Non-pigmented ciliary epithelial cell (primary cell): ENCODE measurements at places on chromosomes 5 and 9.

- no peak for DNase-seq
Measured at GRCh38 chr5:20158006-20158405, 170.0 kb upstream of the CDH18 start.

- DNase-seq = no peak
Measured at GRCh38 chr5:137782984-137783536, 28.9 kb upstream of the HNRNPA0 start.

GRCh38 chr5:39448506-39449128 is 23.8 kb upstream of the DAB2 start:
- no peak for DNase-seq

- no peak for DNase-seq
Measured at GRCh38 chr5:58108511-58108910, 351.4 kb downstream of the PLK2 start.

- no peak for DNase-seq
Measured at GRCh38 chr5:963673-964531, 44.7 kb upstream of the NKD2 start.

DNA sequence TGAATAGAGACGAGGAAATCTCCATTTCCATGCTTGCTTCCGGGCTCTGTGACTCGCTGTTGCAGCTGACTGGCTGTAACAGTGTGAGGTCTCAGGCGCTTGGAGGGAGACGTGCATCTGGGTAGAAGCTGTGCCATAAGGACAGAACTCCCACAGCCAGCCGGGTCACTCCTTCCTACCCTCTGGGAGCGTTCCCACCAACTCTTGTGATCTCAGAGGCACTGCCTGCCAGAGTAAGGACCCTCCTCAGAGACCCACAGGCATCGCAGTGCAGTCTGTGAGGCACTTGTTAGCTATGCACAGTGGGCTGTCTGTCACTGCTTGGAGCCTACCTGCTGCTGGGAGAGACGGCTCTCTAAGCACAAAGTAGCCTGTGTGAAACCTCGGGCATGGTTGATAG is 203.4 kb upstream of the SEMA6A start:
- DNase-seq = no peak

GRCh38 chr5:110853267-110853666 is 114.5 kb downstream of the SLC25A46 start:
- no peak for DNase-seq

DNA sequence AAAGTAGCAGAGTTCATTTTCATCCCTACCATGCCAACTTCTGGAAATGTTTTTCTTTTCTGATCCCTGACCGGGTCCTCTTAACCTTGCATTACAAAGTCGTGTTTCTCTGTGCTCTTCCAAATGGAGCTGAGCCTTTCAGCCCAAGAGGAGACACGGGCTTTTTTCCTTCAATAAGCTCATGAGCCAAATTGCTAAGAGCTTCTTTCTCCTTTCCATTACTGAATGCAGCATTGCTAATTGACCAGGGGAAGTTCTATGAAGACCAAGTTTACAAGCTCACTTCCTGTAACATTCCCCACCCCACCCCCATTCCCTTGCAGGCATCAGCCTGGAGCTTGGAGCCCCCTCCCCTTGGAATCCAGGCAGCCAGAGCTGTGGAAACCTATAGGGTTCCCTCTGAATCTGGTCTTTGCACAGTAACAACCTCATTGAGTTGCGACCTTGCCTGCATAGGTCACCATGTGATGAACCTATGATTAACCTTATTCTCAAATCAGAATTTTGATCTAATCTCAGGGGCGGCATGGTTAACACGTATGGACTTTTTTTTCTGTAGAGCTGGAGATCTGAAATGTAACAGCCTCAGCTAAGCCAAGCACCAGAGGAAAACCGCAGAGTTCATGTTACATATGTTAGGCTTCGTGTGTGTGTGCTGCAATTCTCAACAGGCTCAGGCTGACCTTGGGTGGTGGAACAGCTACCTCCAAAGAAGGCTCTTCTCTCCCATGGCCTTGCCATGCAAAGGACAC is 395.7 kb upstream of the ZNF462 start:
- no peak for DNase-seq

DNA sequence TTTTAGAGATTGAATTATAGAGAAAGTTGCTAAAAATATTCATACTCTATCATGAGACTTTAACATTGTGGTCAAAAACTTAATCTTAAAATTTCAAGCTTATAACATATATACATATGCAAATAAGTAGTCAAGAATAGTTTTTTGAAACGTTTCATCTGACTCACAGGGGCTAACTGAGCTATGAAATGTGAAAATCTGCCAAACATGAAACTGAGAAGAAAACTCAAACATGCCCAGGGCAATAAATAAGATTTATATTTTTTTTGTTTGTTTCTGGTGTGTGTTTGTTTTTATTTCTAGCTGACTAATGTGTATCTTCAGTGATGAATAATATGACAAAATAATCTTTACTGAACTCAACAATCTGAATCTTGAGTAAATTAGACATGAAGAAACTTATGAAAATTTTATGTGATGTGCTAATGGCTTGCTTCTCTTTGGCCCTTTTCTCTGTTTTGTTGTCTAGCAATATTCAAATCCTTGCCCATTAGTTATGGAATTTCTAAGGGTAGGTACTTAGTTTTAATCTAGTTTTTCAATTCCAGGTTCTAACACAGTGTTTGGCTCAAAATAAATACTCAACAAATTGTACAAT is 99.9 kb downstream of the FAM174A start:
- DNase-seq = no peak

- DNase-seq = no peak
Measured at GRCh38 chr9:109166771-109167601, at the start of gene FRRS1L. TSS of gene FRRS1L (minus strand) at chr9:109167249. CDS start at chr9:109167138, 111 bp downstream.

- DNase-seq = peak; percentile 66
Measured at GRCh38 chr9:95157481-95158151, 159.9 kb downstream of the FANCC start.

DNA sequence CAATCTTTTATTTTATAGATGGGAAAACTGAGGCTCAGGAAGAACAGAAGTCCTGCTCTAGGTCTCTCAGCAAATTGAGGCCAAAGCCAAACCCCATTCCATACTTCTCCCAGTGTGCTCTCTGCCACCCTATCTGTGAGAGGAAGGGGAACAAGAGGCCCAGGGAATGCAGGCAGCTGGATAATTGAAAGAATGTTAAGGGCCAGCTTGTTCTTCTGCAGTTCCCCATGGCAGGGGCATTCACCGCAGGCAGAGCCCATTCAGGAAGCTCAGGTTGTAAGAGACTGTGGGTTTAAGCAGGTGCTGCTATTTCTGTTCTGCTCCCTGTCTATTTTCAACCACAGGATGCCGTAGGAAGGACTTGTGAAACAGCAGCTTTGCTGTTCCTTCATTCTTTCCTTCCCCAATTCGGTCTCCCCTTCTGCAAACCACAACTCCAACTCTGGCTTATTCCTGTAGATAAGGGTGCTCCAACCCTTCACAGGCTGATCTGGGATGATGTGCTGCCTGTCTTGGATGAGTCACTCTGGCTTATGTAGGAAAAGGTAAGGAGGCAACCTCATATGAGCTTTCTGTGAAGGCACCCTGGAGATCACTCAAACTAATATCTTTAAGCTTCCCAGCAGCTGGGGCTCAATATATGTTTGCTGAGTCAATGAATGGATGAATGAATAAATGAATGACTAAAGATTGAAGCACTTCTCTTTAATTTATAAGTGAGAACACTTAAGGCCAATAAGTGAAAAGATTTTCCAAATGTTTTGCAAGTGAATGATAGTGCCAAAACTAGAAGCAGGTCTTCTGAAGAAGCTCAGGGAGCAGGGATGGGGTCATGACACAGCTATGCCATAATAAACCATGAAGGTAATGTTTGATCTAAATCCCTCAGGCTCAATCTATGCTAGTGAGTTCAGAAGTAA is 377.6 kb downstream of the BRINP1 start:
- no peak for DNase-seq

GRCh38 chr5:109399092-109399759 is 10.5 kb downstream of the PJA2 start:
- no peak for DNase-seq

GRCh38 chr9:5388026-5388819 is 48.5 kb upstream of the RLN1 start:
- DNase-seq = no peak

GRCh38 chr9:78269784-78270183 is 27.1 kb upstream of the PSAT1 start:
- DNase-seq = no peak

- no peak for DNase-seq
Measured at GRCh38 chr9:108919517-108919916, 14.4 kb downstream of the ELP1 start.

DNA sequence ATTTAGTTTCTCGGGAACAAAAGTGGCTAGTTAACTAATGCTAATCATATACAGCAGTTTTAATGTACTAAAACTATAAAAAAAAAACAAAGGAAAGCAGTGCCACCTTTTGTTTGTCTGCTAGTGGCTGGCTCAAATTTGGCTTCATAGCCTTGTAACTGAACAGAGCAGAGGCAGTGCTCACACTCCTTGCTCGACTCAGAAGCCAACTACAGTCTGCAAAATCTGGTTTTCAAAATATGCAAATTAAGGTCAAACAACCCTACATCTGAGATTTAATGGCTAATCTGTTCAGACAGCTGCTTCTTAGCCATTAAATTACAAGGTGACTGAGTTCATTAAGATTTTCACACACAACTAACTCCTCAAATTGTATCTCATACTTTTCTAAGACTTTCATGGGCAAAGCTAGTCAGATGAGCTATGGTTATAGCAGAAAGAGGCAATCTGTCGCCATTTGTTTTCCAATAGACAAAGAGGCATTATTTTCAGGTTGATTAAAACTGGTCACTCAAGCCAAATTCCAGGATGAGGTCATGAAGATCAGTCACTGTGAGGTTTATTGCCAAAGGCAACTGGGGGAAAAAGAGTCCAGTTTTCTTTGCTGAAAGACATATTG is 56.8 kb upstream of the EPB41L4A start:
- DNase-seq = no peak

GRCh38 chr5:143129910-143130612 is 273.4 kb downstream of the NR3C1 start:
- DNase-seq = no peak

DNA sequence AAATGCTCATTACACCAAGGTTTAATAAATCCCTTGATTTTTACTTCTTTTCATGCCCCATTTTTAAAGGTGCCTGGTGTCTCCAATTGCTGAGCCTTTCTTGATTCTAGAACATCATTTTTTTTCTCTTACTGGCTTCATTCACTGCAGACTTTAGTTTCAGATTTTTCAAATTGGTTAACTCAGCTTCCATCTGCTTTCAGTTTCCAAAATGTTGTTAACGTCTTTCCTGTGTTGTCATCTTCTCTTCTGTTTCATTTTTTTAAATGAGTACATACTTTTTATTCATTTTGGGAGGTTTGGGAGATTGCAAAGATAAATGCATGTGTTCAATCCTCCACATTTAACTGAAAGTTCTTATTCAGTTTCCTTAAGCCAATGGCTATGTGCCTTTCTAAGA is 126.4 kb upstream of the CCNG1 start:
- no peak for DNase-seq

DNA sequence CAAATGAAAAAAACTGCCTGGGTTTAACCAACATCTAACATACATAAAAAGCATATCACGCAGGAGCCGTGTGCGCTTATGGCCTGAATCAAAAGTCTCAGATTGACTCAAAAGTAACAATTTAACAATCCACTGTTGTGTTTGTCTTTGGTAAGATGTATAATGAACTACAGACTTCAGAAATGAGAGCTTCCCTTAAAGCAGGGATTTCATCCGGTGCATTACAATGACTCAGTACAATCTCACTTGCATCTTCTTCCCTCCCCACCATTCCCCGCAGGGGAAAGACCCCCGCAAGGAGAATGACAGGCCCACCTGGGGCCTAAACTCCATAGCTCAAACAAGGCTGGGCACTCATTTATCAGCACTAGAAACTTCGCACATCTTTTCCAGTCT is 1.4 kb downstream of the ZFR start:
- no peak for DNase-seq

DNA sequence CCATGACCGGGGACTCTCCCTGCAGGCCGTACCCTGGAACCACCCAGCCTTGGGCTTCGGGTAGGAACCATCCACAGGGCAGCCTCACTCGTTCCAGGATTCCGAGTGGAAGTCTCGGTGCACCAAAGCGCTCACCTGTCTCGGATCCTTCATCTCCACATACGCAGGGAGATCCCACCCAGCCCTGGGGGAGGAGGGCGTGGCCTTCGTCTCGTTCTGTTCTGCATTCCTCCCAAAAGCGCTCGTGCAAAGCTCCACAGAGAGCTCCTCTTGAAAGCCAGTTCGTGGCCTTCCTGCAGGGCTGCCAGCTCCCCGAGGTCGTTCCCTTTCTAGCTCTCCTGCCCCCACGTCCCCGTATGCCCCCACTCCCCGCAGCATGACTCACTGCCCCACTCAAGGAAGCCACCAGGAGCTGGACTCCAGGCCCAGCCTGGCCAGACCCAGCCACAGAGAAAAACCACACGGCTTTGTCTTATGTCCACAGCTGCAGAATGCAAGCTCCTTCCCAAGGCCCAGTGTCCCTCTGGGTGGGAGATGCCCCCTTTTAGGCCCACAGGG is 65.0 kb upstream of the SARDH start:
- DNase-seq = no peak

GRCh38 chr5:13478831-13479465 is 465.5 kb downstream of the DNAH5 start:
- DNase-seq = peak; percentile 18

- no peak for DNase-seq
Measured at GRCh38 chr9:124272118-124272517, 14.4 kb downstream of the NEK6 start.

DNA sequence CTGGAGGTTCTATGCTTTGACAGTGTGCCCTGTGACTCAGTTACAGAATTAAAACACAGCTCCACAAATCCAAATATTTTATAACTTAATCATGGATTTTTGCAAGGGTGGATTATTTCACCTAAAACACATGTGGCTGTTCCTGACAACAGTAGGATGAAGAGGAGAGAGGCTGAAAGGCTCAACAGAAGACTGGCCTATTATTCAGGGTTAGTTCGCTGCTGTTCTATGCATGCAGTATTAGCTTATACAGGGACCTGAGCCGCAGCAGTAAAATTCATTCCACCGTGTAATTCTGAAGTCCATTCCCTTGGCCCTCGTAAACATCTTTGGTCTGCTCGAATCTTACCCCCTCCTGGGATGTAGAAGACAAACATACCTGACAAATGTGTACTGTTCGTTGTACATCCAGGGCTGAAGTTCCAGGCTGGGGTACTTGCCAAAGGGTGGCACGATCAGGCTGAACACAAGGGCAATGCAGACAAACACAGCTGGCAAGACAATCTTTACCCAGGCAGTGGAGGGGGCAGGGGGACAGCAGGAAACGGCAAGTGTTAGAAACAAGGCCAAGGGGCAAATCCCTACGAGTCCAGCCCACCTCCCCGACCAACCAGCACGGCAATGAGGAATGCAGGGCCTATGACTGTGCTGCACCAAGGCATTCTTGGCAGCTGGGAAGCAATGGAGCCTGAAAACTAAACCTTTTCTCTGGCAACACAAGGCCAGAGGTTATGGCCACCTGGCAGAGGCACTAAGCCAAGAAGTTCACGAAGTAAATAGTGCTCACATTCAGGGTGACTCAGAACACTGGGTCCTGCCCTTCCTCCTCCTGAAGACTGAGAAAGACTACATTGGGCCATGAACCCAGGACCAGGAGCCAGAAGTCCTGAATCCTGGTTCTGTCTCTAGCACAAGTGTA is 46.8 kb downstream of the NIPSNAP3B start:
- DNase-seq = no peak

GRCh38 chr9:134895567-134895907 is 14.9 kb downstream of the FCN2 start:
- DNase-seq = no peak
